ENCODE measurements at places on chromosomes 6 and 20. TPM values are rescaled to one million over a fixed set of nuclear protein-coding genes. Genes with fewer than 3 reads are reported as not detected.

DNA sequence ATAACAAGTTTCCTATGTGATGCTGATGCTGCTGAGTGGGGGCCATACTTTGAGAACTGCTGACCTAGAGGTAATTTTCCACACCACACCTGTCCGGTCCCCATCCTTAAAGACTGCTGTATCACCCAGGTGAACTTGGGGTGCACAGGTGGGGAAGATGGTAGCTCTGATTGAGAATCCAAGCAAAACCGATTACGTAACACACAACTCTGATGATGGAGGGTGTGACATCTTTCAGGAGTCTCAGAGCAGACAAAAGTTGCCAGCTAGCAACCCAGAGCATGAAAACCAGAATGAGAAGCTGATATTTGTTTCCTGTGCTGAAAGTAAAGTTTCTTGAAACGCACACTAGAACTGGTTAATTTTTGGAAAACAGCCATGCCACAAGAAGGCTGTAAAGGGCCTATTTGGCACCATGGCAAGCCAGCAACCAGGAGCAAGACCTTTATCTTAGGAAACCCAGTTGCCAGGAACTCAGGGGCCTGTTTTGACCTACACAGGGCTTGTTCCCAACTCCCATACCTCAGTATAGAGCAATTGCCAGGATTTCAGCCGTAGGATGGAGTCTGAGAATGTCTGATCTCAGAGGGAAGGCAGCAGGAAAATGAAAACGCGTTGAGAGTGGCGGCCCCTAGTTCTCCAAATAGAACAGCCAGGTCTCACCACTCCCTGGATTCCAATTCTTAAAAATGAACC lies 21.6 kb upstream of the TBC1D7 start:
- no peak for DNase-seq

GRCh38 chr20:46028772-46029371 lies at the start of gene SLC12A5:
Gene SLC12A5, plus strand, starts transcription at chr20:46029215. Its CDS starts 130 bp downstream, at chr20:46029345.
- no peak for DNase-seq

GRCh38 chr20:50885781-50886180 lies 45.5 kb downstream of the ADNP start:
- no peak for DNase-seq

- no peak for DNase-seq
These were observed 28.2 kb upstream of the FUCA2 start for GRCh38 chr6:143539734-143540133.

- DNase-seq, result no peak
These were observed 54.0 kb upstream of the SNX9 start for GRCh38 chr6:157768863-157769551.

- no peak for DNase-seq
These were observed 1281.2 kb upstream of the ADGRB3 start for GRCh38 chr6:67353861-67354260.

- no peak for DNase-seq
These were observed 247.9 kb downstream of the CDH4 start for GRCh38 chr20:61499859-61500554.

DNA sequence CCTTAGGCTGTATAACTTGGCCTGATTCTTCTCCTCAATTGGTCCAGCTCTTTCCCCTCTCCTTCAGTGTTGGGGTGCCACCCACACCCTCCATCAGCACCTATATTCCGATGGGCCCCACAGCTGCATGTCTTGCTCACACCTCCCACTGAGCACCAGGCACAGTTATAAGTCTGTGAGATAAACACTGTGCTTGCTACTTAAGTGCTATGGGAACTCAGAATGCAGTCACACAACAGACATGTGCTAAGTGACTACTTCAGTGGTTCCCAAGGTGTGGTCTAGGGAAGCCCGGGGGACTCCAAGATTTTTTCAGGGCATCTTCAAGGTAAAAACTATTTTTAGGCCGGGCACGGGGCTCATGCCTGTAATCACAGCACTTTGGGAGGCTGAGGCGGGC lies 7.3 kb downstream of the ZC3H12D start:
- DNase-seq, result no peak

DNA sequence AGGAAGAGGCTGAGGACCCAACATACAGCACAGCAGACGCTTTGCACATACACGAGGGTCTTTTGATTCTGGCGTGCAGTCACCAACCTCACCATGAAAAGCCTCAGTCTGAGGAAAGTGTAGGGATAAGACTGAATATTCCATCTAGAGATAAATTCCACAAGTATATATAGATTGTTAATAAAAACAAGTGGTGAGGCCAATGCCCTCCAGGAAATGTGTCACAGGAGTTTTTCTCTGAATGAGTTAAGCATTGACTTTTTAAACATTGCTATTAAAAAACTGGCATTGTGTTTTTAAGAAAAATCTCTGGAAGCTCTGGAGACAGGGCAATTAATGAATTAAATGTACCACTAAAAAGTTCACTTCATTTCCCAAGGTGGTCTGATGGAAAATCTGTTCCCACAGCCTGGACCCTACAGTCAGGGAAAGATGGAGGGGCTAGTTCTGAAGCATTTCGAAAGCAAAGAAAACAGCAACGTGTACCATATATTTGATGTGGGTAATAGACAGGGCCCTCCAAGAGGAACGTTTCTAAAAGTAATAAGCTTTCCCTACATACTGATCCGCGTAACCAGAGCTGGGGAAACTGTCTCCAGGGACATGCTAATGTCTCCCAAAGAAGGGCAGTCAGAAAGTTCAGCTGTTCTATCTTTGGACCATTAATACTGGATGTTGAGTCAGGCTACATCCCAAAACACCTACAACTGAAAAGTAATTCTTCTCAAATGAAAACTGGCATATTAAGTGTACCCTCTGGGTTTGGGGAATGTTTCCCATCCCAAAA lies 301.1 kb downstream of the FOXC1 start:
- DNase-seq, result no peak

DNA sequence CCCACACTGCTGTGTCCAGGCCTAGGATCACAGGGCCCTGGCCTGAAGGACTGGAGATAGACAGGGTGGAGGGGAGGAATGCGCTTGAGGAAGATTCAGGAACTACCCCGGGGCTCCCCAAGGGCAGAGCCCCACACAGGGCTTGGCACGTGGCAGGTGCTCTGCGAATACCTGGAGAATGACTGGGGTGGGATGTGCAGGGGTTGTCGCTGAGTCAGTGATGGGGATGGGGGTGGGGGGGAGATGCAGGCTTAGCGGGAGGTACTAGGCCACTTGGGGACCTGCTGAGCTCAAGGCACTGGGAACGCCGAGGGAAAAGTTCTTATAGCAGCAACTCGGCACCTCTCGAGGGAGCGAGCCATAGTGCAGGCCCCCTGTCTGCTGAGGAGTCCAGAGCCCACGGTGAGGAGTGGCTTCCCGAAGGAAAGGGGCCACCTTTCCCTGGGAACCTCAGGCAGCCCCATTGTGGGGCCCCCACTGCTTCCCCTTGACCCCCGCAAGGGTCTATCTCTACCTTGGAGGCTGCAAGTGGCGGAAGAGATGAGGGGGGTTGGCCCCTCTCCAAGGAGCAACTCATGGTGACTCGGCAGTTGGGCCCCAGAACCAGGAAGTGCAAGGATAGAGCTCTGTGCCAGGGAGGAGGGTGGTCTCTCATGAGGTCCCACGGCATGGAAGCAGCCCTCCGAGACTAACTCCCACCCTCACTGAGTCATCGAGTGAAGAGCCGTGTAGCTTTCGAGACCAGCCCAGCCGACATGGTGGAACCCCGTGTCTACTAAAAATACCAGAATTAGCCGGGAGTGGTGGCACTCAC lies 33.1 kb downstream of the SRC start:
- no peak for DNase-seq

GRCh38 chr6:8578006-8578405 lies 142.7 kb upstream of the SLC35B3 start:
- DNase-seq, result no peak

DNA sequence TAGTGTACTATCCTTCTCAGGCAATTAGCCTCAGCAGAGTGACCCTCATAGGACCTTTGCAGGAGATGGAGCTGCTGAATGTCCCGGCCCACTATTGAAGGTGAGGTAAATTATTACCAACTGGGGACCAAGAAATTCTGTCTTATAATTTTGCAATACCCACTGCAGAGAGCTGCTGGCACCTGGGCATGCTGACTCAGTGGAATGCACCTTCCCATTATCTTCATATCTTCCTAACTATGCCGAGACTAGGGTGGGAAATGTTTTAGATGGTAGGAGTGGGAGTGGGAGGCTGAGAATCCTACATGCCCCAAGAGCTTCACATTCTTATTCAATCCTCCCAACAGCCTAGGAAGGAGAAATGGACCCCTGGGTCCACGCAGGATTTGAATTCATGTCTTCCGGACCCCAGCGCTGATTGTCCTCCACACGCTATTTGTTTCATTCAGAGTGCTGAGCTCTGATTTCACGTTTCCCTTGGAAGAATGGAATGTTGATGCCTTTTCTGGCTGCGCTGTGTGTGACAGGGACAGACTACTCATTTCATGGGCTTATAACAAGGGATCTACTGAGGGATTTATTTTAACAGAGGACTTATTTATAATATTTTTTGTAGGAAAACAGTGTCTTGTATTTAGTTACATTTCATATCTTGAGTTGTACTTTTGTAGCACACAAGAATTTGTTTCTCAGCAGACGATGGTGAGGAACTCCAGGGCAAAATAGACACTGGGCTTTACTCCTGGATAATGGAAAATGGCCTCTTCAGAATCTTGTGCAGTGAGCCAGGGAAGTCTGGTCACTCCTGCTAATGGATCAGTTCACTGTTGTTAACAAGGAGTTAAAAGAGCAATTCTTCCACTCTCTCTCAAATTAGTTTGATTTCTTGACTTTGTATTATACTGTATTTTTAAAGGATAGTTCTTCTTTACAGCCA lies 66.4 kb downstream of the FYN start:
- no peak for DNase-seq

DNA sequence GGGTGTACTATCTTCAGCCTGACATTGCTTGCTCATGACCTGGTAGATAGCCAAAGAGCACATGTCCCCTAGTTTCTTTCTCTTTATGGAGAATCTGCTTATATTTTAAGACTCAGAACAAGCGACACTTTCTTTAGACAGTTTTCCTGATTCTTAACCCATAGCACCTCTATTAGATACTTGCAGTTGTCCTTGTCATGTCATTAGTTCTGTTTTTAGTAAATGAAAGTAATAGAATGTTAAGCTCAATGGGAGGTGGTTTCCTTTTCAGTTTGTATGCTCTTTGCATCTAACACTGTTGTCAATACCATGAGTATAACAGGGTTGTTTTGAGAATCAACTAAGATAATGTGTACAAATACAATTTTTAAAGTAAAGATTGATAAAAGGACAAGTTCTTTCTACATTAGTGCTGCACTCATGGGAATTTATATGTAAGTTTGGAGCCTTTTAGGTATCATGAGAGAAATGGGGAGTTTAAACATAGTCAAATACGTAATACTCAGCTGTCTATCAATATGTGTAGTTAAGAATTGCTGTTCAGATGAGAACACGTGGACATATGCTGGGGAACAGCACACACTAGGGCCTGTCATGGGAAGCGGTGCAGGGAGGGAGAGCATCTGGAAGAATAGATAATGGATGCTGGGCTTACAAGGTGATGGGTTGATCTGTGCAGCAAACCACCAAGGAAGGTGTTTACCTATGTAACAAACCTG lies 124.3 kb downstream of the GRM1 start:
- no peak for DNase-seq

DNA sequence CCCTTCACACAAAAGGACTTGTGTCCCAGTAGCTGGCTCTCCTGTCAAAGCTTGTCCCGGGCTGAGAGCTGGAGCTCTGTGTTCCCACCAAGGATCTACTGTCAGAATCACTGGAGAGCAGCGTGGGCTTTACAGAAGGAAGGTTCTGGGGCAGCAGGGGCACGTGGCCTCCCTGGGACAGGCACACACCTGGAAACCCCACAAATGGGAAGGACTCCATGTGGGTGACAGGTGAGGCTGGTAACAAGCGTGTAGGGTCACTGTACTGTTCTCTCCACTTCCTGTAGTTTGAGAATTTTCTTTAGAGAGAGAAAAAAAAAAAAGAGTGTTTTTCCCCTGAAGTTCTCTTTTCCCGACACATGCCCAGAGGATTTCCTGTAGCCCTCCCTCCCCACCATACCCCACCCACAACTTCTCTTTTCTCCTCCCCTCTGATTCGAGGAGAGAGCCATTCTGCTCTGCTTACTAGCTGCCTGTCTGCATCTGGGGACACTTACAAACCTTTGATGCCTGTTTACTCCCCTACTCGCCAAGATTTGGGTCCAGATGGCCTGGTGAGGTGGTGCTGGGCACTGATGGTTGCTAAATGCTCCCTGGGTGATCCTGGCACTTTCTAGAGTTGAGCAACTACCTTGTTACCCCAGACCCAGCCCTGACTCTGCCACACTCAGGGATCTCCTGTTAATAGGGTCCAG lies 84.1 kb upstream of the SIRPA start:
- DNase-seq, result no peak

DNA sequence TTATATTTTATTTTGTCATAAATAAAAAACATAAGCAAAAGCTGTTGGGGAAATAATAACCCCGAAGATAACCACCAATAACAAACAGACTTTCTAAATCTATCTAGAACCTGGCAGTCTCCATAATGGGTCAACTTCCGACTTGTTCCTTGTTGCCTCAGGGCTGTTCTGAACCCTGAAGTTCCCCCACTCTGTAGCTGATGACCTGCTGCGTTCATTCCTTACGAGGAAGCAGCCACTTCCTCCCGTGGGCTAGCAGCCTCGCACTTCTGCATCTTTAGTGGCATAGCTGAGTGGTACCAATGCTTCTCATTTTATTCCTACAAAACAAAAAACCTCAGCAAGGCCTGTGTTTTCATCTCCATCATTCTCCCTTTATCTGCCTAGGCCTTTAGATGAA lies 103.0 kb downstream of the PLEKHG1 start:
- no peak for DNase-seq

DNA sequence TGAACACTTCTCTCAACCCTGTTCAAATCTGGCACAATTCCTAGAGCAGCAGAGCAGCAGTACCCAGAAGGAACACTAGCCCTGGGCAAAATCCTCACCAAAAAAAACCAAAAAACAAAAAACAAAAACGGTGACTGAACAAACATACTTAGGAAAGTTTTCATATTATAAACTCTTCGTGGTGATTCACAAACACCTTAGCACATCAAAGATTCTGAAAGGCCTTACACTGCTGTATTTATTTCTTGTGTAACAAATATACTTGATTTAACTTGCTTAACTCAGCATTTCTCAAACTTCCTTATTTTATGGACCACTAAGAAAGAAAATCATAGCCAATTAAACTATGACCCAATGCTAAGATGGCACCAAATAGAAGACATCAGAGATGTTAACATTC lies 57.8 kb upstream of the RREB1 start:
- DNase-seq, result no peak

- no peak for DNase-seq
These were observed 51.2 kb downstream of the TAF4 start for GRCh38 chr20:62014488-62014775.

- DNase-seq, result no peak
These were observed 137.9 kb downstream of the DLL1 start for GRCh38 chr6:170152989-170153388.

The WASF1 gene
- total RNA-seq, result 25.6 TPM

The CST4 gene
- total RNA-seq, result not detected

The CRYBG1 gene
- total RNA-seq, result 34.0 TPM

The HAO1 gene
- total RNA-seq, result not detected

The ME1 gene
- total RNA-seq, result 19.8 TPM

The LGSN gene
- not detected for total RNA-seq

The BTNL2 gene
- not detected for total RNA-seq

The SLC17A1 gene
- total RNA-seq, result not detected

The LRRC73 gene
- total RNA-seq, result 0.12 TPM

The GRM1 gene
- 0.05 TPM for total RNA-seq

The SLCO4A1 gene
- total RNA-seq, result 7.9 TPM

The SSTR4 gene
- not detected for total RNA-seq

The ZNF322 gene
- total RNA-seq, result 11.1 TPM

The OR2W1 gene
- total RNA-seq, result not detected
